ENCODE measurements at places on chromosomes 1 and 21.

DNA sequence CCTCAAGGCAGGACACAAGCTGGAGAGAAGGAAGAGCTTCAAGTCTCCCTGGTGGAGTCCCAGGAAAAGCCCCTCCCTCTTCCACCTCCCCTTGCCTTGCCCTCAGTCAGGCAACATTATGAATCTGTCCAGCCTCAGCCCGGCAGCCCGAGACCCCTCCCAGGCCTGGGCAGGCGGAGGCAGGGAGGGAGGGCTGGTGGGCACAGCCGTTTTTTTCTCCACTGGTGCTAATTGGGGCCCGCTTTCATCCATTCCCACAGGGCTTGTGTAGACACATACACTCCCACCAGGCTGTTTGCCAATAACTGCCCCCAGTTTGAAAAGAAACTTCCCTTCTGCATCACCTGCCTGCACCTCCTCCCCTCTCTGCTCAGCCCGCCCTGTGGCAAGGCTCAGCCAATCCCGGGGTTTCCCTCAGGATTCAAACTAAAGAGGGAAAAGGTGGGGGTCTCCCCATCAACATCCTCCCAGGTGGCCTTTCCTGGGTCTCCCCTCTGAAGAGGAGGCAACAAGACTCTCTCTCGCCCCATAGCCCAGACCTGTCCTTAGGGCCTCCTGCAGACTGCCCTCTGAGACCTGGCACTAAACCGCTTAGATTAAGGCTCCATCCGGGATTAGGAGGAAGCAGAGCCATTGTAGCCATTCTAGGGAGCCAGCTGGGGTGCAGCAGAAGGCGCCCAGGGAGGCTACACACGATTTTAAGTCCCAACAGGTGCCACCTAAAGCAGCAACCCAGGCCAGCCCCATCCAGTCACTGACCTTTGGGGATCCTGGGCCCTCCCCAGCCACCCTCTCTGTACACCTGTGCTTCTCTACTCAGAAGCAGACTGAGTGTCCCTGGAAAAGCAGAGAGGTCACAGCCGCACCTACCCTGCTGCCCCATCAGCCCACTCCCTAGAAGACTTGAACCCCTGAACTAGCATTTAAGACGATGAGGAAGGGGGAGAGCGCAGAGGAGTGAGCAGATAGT is 3.5 kb downstream of the IGSF9 start:
- DNase-seq: no peak

DNA sequence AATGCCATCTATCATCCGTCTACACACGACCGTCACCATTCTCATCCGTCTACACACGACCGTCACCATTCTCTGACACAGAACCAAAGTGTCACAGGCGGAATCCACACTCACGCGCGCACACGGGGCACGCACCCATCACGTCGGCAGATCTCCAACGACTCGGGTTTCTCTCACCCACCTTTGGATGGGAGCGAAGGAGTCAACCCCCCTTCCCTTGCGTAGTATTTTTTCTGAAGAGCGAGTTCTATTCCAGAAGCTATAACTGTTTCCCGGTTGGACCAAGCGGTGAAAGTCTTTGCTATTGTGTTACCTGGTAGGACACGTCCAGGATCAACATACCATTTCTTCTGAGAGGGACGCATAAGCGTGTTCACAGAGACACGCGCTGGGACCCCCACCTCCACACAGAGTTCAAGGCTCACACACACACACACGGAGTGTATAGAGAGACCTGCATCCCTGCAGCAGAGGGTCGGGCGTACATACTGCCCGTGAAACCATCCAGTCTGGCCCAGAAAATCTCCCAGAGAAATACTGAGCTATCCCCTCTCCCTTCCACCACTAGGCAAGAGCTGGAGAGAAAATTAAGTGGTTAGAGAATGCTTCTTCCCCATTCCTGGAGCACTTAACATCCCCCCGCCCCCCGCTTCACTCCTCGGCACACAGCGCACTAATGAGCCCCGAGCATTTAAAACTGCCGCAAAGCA is 741 bp downstream of the DUSP10 start:
- peak; percentile 21 for DNase-seq

GRCh38 chr1:170853302-170853701 is 82.0 kb upstream of the MROH9 start:
- DNase-seq: no peak

- no peak for DNase-seq
These were observed 197.6 kb downstream of the CAMTA1 start for GRCh38 chr1:6982860-6983259.

GRCh38 chr1:53576381-53576801 is 117.2 kb downstream of the DMRTB1 start:
- DNase-seq: no peak

- peak; percentile 5 for DNase-seq
These were observed 50.4 kb downstream of the DISP3 start for GRCh38 chr1:11529330-11529729.

GRCh38 chr1:207791290-207791689 is 39.4 kb downstream of the CD46 start:
- DNase-seq: no peak

DNA sequence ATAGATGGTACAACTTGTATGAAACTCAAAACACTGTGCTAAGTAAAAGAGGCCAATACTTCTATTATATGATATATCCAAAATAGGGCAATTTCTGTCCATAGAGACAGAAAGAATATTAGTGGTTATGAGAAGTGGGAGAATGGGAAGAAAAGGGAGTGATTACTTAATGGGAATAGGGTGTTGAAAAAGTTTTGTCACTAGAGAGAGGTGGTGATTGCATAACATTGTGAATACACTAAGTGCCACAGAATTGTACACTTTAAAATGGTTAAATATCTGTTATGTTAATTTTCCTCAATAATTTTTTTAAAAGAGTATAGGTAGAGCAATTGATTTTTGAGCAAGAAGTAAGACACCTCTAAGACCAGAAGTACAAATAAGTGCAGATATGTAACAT is 29.7 kb downstream of the GNAT2 start:
- DNase-seq: no peak

DNA sequence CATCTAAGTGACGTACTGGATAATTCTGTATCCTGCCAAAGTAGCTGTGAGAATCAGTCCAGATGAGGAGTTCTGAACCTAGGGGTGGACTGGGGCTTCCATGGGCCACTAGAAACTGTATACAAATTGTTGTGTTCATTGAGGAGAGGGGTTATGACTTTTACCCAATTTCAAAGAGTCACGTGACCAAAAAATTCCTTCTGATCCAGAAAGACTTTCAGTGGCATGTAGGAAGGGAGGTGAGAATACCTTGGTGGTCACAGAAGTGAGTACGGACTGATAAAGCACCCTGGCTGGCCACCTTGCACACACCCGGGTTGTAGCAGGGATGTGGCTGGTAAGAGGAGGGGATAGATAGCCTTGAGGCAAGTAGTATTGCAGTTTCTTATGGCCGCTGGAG is 60.4 kb downstream of the BCAR3 start:
- no peak for DNase-seq

GRCh38 chr21:42230636-42231035 is 11.7 kb downstream of the ABCG1 start:
- DNase-seq: no peak

GRCh38 chr1:1318131-1318652 is 6.3 kb downstream of the INTS11 start:
- no peak for DNase-seq

DNA sequence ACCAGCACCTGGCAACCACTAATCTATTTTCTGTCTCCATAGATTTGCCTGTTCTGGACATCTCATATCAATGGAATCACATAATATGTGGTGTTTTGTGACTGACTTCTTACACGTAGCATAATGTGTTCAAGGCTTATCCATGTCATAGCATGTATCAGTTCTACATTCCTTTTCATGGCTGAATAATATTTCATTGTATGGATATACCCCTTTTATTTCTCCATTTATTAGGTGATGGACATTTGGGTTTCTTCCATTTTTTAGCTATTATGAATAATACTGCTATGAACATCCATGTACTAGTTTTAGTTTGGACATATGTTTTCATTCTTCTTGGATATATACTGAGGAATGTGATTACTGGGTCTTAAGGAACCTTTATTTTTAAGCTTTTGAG is 78.0 kb upstream of the OLIG2 start:
- no peak for DNase-seq

DNA sequence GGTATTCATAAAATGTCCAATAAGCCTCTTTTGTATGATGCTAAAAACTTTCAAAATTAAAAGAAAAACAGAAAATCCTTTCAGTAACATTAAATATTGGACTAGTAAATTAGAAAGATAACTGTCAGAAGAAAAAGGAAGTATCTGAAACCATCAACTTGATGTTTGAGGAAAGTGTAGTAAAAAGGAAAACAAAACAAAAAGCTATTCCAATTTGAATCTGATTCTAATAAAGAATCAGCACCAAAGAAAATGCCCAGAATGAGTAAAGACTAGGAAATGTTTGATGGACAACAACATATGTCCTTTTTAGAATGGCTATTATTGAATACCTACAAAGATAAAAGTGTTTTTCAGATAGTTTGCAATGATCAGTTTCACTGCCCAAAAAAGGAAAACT is 79.9 kb upstream of the RBM34 start:
- DNase-seq: no peak

DNA sequence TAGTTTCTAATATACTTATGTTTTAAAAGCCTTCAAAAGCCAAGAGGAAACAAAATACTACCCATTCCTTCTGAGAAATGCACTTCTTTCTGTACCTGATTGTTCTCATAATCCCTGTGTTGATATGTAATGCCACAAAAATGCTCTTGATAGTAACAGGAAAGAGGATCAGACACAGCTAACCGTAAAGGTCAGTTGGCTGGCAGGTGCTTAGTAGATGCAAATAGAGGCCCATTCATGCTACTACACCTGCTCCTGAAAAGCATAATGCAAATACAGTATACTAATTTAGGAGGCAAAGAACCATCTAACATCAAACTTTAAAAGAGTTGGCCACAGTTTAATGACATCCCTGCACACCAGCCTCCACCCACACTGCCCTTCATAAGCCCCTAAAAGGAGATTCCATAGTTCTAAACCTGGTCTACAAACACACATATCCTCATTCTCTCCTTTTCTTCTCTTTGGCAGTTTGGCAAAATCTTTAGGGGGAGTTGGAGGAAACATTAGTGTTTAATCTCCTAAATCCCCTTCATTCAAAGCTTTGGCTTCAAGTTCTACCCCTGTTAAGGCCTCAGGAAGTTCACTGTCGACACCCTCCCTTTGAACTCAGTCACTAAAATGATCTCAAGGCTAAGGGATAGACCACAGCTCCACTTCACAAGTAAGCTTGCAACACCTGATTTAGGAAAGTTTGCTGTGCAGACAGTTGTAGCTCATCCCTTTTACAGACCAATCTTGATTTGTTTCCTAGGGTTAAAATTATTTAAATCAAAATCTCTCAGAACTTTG is 2.9 kb upstream of the CD46 start:
- DNase-seq: no peak

All from iPS-NIHi11 (cell line).